ENCODE measurements at places on chromosomes 7 and 10. TPM values are rescaled to one million over a fixed set of nuclear protein-coding genes. Genes with fewer than 3 reads are reported as not detected.

Gene SFRP5
- total RNA-seq: not detected

Gene GSAP
- total RNA-seq: 3.2 TPM

Gene UNCX
- total RNA-seq: not detected

Gene GPR26
- not detected for total RNA-seq

Gene PCLO
- under 0.01 TPM for total RNA-seq

Gene ASB15
- not detected for total RNA-seq

Gene ZMYND11
- 40.8 TPM for total RNA-seq

Gene ARHGEF5
- total RNA-seq: 0.63 TPM

Gene CEP55
- total RNA-seq: 0.94 TPM

Gene OLAH
- not detected for total RNA-seq

Gene TSPAN33
- 0.16 TPM for total RNA-seq

Gene TSPAN12
- total RNA-seq: 2.0 TPM

Gene NUDT13
- total RNA-seq: 1.5 TPM

Gene LLCFC1
- total RNA-seq: not detected

Gene ZNF25
- total RNA-seq: 5.3 TPM

Gene CDC14C
- total RNA-seq: 0.09 TPM

Gene SYNPO2L
- not detected for total RNA-seq

Gene CTTNBP2
- 16.3 TPM for total RNA-seq

Gene SND1
- total RNA-seq: 202 TPM

Gene VPS37D
- 7.5 TPM for total RNA-seq

Gene ABCB4
- total RNA-seq: 6.8 TPM

Gene GPRIN2
- total RNA-seq: not detected

Gene NKX2-3
- not detected for total RNA-seq

Gene KAZALD1
- total RNA-seq: 84.3 TPM

Gene C10orf62
- not detected for total RNA-seq

Gene PLAU
- total RNA-seq: 63.4 TPM

Gene PRSS2
- not detected for total RNA-seq

Gene URGCP
- 27.0 TPM for total RNA-seq

Gene ITIH5
- 0.17 TPM for total RNA-seq

Gene ZNF722
- not detected for total RNA-seq

Gene CDCA7L
- total RNA-seq: 32.2 TPM

Data from bronchial smooth muscle cell (primary cell).